Stimulated activated CD8-positive, alpha-beta memory T cell treated with anti-CD3 and anti-CD28 coated beads, Interleukin-15, amount 100 ng/mL, for 24 hours (primary cell): ENCODE measurements at places on chromosomes 13 and 19.

GRCh38 chr13:74871369-74872070 lies 610.4 kb downstream of the TBC1D4 start:
- no peak for DNase-seq

- no peak for DNase-seq
These were observed 20.7 kb downstream of the LYPD3 start for GRCh38 chr19:43444531-43445287.

DNA sequence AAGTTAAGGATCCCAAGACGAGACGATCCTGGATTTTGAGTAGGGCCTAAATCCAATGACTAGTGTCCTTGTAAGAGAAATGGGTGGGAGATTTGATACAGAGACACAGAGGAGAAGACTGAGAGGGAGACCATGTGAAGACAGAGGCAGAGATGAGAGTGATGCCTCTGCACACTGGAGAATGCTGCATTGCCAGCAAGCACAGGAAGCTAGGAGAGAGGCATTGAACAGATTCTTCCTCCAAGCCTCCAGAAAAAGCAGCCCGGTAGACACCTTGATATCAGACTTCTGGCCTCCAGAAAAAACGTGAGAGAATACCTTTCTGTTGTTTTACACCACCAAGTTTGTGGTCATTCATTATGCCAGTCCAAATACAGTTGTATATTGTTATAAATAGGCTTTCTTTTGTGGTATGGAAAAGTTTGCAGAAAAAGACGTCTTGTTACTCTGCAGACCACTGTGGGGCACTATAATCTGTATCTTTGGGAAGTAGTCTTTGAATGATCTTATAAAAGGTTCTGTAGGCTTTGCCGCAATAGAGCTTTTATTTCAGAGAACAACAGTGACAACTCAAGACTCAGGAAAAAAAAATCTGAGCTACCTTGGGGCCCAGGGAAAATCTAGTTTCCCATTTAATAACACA lies 17.9 kb upstream of the RFC3 start:
- no peak for DNase-seq

GRCh38 chr13:36362251-36362650 lies 16.1 kb upstream of the SPART start:
- no peak for DNase-seq

DNA sequence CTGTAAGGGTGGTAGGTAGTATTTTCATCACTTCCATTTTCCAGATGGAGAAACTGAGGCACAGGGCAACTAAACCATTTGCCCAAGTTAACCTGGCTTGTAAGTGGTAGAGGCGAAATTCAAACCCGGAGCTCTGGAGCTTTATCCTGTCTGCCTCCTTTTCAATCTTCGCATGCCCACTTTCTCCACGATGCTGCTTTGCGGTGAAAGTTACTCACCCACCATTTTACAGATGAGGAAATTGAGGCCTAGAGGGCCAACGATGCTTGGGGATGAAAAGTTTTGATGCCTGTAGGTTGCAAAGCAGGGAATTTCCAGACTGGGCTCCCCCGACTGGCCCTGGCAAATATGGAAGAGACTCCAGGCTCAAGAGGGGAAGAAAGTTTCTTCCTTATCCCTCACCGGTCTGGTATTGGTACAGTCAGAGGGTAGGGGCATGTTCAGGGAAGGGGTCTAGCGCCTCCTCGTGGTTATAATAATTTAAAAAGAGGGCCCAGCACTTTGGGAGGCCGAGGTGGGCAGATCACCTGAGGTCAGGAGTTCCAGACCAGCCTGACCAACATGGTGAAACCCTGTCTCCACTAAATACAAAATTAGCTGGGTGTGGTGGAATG lies 1.9 kb upstream of the SH2D3A start:
- no peak for DNase-seq

DNA sequence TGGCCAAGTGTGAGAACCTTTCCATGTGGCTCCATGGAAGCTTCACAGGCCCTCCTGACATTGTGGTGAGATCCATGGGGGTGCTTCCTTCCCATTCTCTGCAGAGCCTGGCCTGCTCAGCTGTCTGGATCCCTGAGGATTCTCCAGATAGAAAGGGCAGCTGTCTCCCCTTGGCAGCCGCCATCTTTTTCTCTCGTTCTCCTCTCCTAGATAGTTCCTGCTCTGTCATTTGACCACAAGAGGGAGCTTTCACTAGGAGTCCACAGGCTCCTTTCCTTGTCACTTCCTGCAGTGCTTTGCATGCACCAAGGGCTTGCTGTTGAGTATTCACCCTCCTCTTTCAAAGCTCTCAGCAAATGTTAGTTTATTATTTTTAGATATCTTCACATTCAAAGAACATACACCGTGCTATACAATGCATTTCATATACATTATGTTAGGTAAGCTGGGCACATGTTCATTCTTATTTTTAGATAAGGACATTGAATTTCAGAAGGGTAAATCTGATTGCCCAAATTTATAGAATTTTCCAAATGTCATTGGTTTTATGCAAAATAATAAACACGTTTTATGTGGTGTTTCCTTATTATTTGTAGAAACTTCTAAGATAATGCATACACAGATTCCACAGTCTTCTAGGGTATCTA lies 133.2 kb downstream of the FRY start:
- DNase-seq = no peak

GRCh38 chr19:47603706-47604565 lies 5.0 kb upstream of the BICRA start:
- DNase-seq = no peak

DNA sequence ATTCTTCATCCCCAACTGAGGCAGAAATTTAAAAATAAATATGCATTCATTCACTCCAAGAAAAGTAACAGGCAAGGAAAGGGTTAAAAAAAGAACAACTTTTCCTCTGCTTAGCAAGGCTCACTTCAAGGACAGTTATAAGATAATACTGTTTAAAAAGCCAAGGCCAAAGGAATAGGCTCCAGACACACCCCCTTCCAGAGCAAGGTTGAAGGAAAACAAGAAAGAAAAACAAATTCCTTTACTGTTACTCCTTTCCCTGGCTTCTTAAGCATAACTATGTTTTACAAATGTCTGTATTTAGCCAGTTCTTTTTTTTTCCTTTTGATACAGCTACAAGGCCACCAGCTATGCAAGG lies 8.5 kb downstream of the SIGLEC11 start:
- no peak for DNase-seq

GRCh38 chr13:104008541-104009435 lies 942.6 kb upstream of the SLC10A2 start:
- no peak for DNase-seq

DNA sequence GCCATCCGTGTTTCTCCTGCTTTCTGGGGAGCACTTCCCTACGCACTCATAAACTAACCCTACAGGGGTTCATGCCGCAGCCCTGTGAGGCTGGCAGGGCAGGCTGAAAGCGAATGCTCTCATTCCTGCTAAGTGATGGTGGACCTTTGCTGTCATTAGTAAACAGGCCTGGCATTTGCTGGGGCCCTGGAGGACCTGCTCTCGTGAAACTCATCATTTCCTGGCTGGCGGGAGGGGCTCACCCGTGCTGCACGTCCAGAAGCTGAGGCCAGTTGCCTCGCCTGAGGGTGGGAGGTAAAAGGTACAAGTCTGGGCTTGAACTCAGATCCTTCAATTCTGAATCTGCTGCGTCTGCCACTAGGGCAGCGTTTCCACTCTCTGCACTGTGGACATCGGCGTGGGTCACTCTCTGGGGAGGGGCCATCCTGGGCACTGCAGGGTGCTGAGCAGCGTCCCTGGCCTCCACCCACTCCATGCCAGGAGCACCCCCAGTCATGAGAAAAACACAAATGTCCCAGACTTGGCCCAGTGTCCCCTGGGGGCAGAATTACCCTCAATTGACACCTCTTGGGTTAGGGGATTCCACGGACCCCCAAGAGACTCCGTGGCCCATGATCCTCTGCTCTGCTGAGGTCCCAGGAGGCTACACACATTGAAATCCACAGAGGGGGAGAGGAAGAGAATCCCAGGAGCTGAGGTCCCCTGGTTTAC lies 7.0 kb downstream of the MOB3A start:
- DNase-seq = no peak
